NCI-H1436 treated with DMSO at 0.1 percent for 48 hours (cell line): ENCODE measurements at places on chromosomes 3 and 15.

DNA sequence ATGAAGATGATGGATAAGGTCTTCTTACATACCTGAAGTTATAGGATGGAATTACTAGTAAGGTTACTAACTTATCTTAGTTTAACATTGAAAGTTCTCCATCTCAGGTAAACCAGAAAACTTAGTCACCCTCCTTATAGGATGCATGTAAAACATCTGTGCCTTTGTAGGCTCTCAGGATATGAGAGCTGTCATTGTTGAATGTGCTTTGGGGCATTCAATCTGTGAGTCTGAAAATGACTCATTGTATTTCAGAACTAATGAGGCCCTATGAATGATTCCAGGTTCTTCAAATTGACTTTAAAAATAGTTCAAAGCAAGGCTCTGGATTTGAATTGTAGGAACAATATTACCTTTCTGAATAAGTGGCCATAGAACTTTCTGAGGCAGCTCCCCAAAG lies 237.7 kb upstream of the AZI2 start:
- no peak for DNase-seq

- no peak for DNase-seq
These were observed 77.7 kb upstream of the GPR149 start for GRCh38 chr3:154507727-154508126.

- no peak for DNase-seq
These were observed 46.5 kb downstream of the ROBO2 start for GRCh38 chr3:77086408-77086807.

DNA sequence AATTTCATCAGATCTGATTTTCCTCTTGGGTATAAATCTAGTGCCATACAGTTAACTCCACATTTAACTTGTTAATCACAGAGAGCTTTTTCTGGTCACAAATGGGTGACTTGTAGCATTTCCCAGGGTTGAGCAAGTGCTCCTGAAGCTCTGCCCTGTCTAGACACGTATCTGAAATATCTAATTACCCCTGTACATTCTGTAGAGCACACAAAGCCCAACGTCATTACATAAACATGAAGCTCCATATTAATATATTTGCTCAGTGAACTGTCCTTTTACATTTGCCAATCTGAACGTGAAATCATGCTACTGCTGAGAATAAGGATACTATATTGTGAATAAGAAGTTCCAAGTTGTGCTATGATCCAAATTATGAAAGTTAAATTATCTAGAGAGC lies 49.0 kb downstream of the THBS1 start:
- no peak for DNase-seq

DNA sequence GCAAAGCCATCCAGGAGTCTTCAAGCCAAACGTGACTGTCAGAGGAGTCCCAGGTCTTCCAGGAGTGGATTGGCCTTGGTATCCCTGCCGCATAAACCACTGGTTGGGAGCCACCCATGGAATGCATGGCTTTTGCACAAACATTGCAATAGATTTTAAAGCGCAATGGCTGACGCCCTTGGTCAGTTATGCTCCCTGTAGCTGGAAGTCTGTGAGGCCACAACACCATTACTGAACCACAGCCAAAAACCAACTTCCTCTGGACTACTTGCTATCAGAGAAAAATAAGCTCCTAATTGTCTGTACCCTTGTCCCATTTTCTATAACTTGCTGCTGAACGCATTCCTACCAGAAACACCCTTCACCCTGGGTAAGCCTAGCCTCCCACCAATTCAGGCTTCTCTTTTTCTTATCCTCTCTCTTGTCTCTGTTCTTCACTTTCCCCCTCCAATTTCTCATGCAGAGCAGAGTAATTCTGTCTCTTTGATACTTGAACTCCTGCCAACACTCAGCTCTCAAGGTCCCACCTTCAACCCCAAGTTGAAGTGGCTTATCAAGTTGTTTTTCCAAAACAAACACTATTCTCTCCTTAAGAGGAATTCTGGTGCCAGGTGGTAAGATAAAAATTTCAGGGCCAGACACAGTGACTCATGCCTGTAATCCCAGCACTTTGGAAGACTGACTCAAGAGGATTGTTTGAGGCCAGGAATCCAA lies 176.4 kb upstream of the UBE2E1 start:
- DNase-seq, result no peak

GRCh38 chr15:23397779-23398178 lies 43.2 kb downstream of the GOLGA8S start:
- DNase-seq, result no peak

DNA sequence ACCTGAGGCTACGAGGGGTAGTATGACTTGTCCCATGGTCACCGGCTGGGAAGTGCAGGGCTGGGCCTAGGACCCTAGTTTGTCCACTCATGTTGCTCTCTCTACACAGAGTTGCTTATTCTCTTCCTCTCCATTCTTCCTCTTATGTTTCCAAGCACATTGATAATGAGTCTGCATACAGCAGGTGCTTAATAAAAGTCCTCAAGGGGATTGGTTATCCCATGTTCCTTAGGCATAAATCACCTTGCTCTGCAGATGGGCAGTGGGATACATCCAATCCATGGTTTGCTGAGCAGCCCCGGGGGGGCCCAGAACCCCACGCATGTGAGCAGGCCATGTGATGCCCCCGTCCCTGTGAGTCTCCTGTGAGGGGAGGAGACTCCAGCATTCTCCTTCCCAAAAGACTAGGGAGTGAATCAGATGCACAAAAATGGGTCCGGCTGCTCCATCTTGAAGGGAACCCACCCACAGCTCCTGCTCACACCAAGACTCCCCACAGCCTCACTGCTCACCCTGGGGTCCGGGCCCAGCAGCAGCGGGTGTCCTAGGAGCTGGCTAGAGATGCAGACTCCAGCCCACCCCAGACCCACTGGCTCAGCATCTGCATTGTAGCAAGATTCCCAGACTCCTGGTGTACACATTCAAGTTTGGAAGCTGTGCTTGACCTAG lies 139.9 kb downstream of the NUP210 start:
- no peak for DNase-seq

- no peak for DNase-seq
These were observed 683.7 kb downstream of the TBL1XR1 start for GRCh38 chr3:176513604-176514003.

GRCh38 chr3:128801779-128802380 lies 75.9 kb downstream of the RAB7A start:
- DNase-seq, result no peak

DNA sequence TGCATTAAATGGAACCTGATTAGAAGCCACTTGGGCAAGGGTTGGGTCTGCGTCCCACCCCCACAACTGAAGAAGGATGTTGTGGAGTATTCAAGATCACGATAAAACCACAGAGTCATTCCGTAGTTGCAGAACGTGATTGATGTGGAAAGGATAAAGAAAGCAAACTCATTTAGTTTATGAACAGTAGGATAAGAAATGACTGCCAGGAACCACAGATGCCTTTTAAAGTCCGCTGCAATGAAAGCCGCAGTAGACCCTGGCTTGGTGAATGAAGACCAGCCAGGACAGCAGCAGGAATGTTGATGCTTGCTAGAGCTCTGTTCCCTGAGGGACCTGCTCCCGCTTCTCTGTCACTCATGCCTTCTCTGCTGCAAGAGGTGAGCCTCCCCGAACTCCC lies 111.5 kb downstream of the GABRG3 start:
- no peak for DNase-seq

GRCh38 chr3:127652246-127652995 lies 20.3 kb upstream of the ABTB1 start:
- no peak for DNase-seq

GRCh38 chr3:16516695-16517481 lies 3.4 kb upstream of the RFTN1 start:
- DNase-seq, result no peak

DNA sequence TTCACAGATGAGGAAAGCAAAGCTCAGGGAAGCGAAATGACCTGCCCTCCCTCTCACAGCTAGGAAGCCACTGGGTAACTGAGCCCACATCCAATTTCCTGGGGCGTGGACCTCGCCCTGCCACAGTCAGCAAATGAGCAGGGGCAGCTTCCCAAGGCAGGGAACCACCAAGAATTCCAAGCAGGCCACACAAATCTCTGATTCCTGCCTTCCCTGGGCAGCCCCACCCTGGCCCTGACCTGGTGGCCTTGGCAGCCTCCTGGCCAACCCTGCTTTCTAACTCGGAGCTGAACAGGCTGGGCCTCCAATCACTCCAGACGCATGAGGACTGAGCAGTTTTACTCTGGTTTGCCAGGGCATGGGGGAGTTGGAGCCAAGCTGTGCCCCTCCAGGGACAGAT lies 203.7 kb upstream of the TLE3 start:
- DNase-seq, result no peak
